ENCODE measurements at places on chromosomes 12 and 14.
A peak's percentile ranks its signal among the peaks of the same experiment; 100 is the strongest.

- no peak for DNase-seq
Observed at GRCh38 chr14:91877376-91877915, 10.1 kb upstream of the TC2N start.

DNA sequence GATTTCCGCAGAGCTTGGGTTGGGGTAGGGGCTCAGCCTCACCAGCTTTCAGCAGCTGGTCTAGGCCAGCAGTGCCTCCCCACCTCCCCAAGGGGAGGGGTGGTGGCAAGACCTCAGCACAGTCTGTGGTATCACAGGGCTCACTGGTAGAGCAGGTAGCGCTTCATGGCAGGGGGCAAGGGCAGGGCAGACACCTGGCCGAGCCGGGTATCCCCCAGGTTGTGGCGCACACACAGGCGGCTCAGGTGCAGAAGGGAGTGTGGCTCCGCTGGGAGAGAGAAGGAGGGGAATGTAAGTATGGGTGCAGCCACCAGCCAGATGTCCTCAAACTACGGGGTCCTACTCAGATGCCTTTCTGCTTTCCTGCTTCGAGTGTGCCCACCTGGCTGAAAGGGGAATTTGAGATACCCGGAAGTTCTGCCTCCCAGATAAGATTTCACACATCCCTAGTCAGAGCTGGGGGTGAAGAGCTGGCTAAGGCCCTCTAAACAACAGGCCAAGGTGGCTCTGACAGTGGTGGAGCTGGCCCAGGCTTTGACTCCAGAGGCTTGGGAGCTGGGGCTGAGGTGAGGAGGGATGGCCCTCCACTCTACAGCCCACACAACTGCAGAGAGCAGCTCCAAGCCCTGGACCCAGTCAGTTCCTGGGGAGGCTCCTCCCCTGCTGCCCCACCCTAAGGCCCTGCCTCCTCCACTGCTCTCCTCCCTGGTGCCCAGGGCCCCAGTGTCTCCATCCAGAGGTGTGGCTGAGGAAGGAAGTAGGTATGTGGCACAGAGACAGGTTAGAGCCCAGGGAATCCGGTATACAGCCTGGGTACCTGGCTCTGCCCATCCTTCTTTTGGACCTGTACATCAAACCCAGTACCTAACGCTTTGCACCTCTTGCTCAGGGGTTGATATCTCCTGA is 1.8 kb downstream of the SPSB2 start:
- DNase-seq, result peak; percentile 62

GRCh38 chr14:69260190-69260860 is 367 bp downstream of the GALNT16 start:
- DNase-seq, result peak; percentile 92

DNA sequence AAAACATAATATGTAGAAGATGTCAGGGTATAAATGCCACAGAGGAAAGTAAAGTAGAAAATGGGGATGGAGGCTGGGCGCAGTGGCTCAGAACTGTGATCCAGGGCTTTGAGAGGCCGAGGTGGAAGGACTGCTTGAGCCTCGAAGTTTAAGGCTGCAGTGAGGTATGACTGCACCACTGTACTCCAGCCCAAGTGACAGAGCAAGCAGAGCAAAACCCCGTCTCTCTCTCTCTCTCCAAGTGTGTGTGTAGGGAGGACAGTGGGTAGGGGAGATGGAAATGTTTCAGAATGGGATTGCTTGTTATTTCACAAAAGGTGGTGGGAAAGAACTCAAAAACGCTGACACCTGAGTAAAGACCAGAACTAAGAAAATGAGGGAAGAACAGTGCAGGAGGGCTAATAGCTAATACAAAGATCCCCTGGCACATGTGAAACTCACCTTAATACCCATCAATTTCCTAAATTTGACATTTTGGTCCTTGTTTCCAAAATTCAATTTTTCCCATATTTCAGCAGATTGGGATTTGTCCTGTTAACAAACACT is 5.7 kb upstream of the ZCCHC8 start:
- no peak for DNase-seq

DNA sequence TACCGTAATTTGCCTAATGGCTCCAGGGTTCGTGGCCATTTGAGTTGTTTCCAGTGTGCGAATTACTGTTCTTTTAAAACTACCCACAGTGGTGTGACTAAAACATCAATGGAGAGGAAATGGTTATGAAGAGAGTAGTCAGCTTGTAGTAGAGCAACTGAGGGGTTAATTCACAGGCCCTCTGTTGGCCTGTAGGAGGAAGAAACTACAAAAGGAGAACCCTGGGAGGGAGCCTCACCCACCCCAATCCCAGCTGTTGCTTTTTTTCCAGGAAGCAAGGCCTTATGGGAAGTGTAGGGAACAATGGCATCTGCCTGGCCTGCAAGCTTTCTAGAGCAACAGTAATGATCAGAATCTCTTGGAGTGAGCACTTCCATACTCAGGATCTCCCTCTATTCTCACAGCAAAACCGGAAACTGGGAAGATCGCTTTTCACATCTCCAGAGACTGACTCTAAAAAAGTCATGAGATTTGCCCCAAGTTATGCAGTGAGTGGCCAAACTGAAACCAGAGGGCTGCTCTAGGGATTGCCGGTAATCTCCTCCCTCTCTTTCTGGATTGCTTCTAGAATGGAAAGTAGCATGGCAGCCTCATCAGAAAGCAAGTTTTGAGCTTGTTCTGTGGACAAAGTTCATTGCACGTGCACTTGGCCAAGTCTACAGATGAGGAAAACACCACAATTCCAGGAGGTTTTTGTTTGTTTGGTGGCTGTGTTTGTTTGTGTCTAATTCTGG is 125.3 kb upstream of the PWP1 start:
- peak; percentile 67 for DNase-seq

- peak; percentile 53 for DNase-seq
Observed at GRCh38 chr12:131042834-131043245, 89.1 kb downstream of the ADGRD1 start.

- DNase-seq, result no peak
Observed at GRCh38 chr14:72418806-72419205, 475.1 kb downstream of the DPF3 start.

DNA sequence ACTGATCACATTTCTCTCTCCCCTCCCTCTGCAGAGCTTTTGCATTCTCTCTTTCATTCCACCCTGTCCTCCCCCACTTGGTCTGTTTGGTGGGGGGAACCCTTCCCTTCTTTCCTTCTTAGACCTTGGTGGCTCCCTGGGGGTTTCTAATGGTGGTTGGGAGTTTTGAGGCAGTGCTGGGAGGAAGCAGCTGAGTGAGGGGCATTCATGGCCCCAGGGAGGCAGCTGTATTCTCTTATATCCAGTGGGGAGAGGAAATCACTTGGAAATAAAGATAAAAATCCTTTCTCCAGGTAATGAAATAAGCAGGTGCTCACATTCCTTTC is 13.3 kb downstream of the NGDN start:
- no peak for DNase-seq

DNA sequence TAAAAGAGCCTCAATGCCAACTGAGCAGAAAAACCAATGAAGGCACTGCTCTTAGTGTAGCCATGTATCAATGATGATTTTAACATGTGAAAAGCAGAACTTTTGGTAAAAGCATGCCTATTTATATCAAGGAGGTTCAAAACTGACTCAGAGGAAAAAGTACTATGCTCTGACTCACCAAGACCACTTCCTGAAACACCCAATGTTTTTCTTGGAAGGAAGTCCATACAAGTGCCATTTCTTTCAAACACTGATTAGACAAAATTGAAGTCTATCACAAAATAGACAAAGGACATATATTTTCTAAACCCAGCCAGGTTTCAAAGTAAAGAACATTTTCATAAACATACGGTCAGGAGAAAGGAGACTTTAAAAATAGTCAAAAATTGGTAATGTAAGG is 88.6 kb downstream of the EPS8 start:
- DNase-seq, result no peak

DNA sequence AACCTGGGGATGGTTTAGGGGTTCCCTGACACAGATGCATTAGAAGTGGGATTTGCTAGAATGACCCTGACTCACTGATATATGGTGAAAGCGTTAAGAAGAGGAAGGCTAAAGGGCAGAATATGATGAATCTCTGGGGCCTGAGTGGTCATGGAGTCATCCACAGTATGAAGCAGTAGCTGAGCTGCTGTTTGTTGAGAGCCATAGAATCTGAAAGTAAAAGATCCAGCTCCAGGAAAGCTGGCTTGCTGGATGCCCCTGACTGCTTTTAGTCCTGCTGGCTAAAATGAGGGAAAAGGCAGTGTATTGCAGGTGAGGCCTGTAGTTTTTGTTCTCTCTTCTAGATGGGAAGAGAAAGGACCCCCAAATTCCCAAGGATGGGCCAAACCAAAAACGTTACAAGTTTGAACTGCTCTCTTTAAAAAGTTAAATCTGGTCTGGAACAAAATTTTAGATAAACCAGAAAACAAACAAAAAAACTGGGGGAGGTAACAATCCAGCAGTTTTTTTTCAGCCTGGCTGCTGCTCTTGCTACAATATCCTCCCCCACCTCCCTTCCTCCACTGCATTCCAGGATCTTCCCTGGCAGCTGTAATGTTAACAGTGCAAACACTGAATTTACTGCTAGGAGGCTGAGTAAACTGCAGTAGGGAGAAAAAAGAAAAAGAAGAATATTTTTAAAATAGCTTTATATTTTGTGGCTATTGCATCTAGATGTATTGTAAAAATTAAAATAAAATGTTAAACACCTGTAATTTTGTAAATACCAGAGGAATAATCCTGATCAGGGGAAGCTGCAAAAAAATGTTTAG is 16.5 kb downstream of the SEL1L start:
- DNase-seq, result peak; percentile 8

DNA sequence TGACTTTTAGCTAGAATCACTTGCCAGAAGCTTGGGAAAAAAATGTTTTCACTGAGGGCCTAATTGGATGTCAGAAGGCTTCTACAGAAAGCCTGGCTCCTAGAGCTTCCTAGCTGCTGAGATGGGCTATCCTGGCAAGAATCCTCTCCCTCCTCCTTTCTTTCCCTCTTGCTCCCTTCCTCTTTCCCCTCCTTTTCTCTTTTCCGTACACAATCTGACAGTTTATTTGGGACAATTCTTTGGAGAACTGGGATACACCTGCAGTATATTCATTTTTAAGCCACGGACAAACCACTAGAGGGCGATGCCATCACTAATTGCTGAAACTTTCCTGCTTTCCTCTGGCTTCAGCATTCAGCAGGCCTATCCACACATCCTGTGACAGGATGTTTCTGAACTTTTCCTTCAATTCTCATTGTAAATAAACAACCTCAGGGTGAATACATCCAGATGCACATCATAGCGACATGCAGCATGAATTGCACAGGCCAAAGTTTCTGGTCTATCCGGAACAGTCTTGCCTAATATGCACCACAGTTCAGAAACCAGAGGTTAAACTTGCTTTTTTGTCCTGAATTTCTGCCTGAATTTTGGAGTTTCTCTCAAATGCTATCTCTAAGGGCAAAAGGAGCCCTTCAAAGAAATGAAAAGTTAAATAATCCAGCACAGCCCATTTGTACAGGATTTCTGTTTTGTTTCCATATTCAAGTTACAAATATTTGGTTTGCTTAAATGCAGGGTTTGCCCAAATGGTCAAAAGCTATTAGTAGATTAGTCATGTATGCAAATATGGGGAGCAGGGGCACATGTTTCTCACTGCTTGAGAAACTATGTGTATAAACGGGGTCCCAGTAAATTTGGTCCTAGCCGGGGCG is 142.8 kb downstream of the PAWR start:
- no peak for DNase-seq

DNA sequence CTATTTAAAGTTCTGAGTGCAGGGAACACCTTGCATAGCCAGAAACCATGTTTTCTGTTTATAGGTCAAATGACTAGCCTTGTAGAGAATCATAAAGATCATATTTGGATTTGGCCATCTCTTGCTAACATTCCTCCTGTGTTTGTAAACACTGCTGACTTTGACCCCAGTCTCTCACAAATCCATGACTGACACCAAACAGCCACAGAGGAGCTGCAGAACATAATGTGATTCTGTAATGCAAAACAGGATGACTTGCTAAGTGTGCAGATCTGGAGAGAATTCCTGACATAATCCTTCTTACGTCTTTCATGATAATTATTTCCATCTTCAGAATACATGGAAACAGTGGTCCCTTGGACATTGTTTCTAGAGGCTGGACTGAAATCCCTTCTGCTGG is 211.8 kb downstream of the BMP4 start:
- no peak for DNase-seq

- DNase-seq, result peak; percentile 46
Observed at GRCh38 chr14:32588448-32589320, 259.6 kb downstream of the AKAP6 start.

DNA sequence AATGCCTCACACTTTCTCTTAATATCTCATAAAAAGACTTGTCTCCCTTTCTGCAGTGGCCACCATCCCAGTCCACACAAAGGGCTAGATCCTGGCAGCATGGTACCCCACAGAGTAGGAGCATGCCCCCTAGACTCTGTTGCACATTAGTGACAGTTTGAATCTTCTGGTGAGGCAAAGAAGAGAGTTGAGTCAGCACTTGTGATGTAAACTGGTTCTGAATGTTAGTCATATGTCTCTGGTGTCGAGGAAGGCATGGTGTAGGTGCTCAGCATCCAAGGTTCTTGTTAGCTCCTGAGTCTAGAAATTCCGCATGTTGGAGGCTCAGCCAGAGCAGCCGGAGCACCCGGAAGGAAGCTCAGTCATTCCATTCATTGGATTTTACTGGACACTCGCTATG is 9.8 kb downstream of the TTC9 start:
- no peak for DNase-seq

- peak; percentile 81 for DNase-seq
Observed at GRCh38 chr14:92207012-92207927, 85.5 kb downstream of the CPSF2 start.

- no peak for DNase-seq
Observed at GRCh38 chr14:59534361-59534987, 42.1 kb downstream of the CCDC175 start.

GRCh38 chr14:79822034-79822433 is 389.3 kb downstream of the DIO2 start:
- DNase-seq, result no peak

DNA sequence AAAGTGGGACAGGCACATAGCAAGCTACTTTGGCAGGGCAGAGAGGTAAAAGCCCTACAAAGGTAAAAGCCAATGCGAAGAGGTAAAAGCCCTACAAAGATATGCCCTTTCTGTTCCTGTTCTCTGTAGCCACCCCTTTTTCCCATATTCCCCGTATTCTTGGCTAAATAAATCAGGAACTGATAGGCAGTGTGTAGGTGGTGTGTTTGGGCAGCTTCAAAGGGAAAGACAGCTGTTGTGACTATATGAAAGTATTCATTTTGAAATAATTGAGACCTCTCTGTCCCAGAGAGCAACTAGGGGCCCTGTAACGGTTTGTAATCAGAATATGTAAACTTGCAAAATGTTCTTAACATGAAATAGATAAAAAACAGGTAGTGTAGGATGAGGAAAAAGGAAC is 11.3 kb upstream of the SLC41A2 start:
- no peak for DNase-seq

- no peak for DNase-seq
Observed at GRCh38 chr14:34872822-34873588, 2.2 kb downstream of the BAZ1A start.

- no peak for DNase-seq
Observed at GRCh38 chr14:65496178-65496993, 83.9 kb downstream of the FUT8 start.

DNA sequence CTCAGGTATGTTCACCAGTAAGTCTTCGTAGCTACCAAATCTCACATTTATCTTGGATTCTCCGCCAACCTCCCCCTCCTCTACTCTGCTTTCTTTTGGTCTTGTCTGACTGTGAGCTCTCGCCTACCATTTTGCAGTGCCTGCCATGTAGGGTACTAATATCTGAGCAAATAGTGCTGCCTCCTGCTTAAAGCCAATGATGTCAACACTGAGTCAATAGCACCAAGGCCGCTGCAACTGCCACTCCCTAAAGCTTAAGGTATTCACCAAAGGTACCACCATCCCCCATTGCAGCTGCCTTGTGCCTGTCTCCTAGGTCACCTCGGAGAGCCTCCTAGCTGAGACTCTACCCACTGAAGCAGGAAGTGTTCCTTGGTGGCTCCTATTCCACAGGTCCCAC is 114.8 kb upstream of the FUT8 start:
- DNase-seq, result no peak

GRCh38 chr12:3727877-3728632 is 24.9 kb downstream of the CRACR2A start:
- no peak for DNase-seq

Data from H7 (cell line).